ENCODE measurements at places on chromosomes 11 and 22. TPM values are rescaled to one million over a fixed set of nuclear protein-coding genes. Genes with fewer than 3 reads are reported as not detected.

- DNase-seq, result no peak
Observed at GRCh38 chr22:37464181-37464580, 22.0 kb downstream of the MFNG start.

GRCh38 chr22:44349594-44349993 is 36.8 kb upstream of the SHISAL1 start:
- no peak for DNase-seq

GRCh38 chr11:72743321-72744221 is 8.6 kb downstream of the ARAP1 start:
- no peak for DNase-seq

GRCh38 chr11:127875131-127875530 is 712.2 kb downstream of the ETS1 start:
- DNase-seq, result no peak

DNA sequence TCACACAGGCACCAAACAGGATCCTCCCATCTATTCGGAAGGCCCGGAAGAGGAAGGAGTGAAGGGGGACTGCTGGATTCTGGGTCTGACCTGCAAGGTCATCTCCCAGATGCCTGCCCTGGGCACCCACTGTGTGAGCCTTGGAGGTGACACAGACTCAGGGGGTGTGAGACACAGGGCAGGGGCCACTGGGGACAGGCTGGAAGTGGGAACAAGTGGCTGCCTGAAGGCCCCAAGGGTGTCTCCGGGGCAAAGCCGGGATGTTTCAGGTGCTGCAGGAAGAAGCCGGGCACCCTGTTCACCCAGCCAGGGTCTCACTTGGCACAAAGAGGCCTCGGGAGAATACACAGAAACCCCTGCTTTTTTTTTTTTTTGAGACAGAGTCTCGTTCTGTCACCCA is 385.5 kb downstream of the CTTN start:
- no peak for DNase-seq

DNA sequence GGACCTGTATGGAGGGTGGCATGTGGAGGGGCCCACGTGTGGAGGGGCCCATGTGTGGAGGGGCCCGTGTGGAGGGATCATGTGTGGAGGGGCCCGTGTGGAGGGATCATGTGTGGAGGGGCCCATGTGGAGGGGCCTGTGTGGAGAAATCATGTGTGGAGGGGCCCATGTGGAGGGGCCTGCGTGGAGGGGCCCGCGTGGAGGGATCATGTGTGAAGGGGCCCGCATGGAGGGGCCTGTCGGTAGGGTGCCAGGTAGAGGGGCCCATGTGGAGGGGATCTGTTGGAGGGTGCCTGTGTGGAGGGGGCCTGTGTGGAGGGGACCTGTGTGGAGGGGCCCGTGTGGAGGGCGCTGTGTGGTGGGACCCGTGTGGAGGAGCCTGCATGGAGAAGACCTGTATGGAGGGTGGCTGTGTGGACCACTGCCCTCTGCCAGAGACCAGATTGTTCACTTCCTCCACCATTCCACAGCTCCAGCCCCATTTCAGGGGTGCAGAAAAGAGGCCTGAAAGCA is 47.0 kb downstream of the IGLL5 start:
- DNase-seq, result no peak

- no peak for DNase-seq
Observed at GRCh38 chr11:86138958-86139357, 70.1 kb upstream of the PICALM start.

DNA sequence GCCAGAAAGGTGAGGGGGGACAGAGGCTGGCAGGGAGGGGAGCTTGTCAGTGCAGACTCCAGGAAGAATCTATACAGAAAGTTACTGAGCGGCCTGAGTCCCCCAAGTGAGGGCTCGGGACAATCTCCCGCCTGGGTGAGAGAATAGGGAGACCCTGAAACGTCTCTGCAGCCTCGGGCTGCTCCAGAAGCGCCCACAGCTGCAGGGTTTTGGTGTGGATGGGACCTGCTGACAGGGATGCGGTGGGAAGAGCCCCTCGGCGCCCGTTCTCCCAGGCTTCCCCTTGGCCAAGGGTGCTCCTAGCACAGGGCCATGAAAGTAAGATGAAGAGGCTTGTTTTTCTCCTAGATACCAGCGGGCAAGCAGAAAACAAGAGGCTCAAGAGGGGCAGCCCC is 743 bp upstream of the RCE1 start:
- DNase-seq, result no peak

DNA sequence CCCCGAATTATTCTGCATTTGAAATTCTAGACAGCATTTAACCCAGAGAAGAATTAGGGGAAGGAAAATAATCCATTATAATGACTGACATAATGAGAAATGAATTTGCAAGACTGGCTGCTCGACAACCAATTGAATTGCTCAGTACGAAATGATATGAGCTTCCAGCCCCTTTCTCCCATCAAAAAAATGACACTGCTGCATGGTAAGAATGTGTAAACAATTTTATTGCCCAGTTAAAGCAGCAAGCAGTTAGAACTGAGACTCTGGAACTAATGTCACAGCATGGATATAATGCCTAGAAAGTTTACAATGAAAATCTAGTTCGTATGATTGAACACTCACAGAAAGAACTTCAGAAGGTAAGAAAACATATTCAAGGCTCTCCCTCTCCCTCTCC is 24.7 kb upstream of the PCF11 start:
- DNase-seq, result no peak

GRCh38 chr11:16326679-16327297 is 29.6 kb downstream of the SOX6 start:
- no peak for DNase-seq

GRCh38 chr11:19501631-19502030 is 211.0 kb upstream of the NAV2 start:
- no peak for DNase-seq

GRCh38 chr11:34236572-34236971 is 121.2 kb downstream of the ABTB2 start:
- DNase-seq, result no peak

GRCh38 chr11:54558919-54559318 is 44.9 kb downstream of the OR4C46 start:
- no peak for DNase-seq

GRCh38 chr11:112172362-112172994 is 2.8 kb upstream of the BCO2 start:
- no peak for DNase-seq

GRCh38 chr11:116317212-116317611 is 455.6 kb downstream of the BUD13 start:
- DNase-seq, result no peak

GRCh38 chr11:8075119-8075726 is 5.8 kb upstream of the TUB start:
- DNase-seq, result no peak

GRCh38 chr11:10503221-10503620 is 37.8 kb downstream of the RNF141 start:
- no peak for DNase-seq

- DNase-seq, result no peak
Observed at GRCh38 chr11:88353835-88354496, 16.4 kb upstream of the CTSC start.

- no peak for DNase-seq
Observed at GRCh38 chr11:125332821-125333220, 163.2 kb downstream of the FEZ1 start.

GRCh38 chr11:126459691-126460281 is 104.3 kb downstream of the ST3GAL4 start:
- DNase-seq, result no peak

GRCh38 chr11:72433455-72434036 is 785 bp downstream of the CLPB start:
- DNase-seq, result no peak

DNA sequence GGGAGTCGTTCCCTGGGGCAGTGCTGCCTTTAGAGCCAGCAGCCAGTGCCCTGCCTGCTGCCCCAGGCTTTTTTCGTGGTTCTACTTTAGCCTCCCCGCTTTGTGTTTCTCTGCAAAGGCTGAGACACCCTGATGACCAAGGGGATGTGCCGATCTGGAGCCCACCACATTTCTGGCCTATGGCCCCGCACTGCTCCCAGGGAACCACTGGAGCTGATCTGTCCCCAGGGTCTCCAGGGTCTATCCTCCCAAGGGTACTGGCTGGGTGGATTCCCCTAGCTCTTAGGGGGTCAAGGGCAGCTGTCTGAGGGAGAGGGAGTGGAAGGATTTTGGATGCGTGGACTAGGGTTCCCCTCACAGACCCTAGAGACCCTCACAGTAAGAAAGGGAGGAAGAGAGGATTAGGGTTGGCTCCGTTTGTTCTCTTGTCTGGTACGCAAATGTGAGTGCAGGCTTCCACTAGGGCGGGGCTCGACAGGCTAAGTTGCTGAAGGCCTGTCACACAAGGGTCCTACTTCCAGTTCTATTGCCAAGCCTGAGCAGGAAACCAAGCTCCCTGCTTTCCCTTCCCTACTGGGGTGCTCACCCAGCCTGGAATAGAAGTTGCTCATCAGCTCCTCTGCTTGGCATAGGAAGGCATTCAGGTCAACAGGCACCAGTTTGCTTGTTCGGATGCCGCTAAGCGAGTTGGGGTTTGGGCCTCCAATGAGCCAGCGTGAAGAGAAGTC is 19.3 kb downstream of the TREH start:
- DNase-seq, result no peak

DNA sequence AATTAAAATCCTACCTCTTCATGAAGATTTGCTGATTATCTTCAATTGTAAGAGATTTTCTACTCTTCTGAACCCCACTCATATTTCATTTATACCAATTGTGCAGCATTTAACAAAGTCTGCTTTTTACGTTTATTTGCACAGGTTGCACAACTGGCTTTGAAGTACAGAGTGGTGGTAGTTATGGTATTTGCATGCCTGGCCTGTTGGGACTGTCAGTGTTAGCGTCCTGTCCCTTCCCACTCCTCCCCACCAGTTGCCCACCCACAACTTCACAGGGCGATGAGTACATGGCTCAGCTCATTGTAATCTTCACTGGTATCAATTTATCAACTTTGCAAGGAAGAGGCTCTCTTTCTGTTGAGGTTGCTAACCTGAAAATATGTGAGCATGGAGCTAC is 372.3 kb downstream of the AASDHPPT start:
- no peak for DNase-seq

Gene MUC5AC
- not detected for total RNA-seq

Gene NAALADL1
- 10.7 TPM for total RNA-seq

Gene MMP27
- not detected for total RNA-seq

Gene ASRGL1
- 134 TPM for total RNA-seq

Gene OR52I2
- not detected for total RNA-seq

Gene SLC43A1
- total RNA-seq, result 14.1 TPM

Gene OSBP2
- 5.9 TPM for total RNA-seq

Gene CRYBA4
- total RNA-seq, result not detected

Gene RAB36
- 0.74 TPM for total RNA-seq

Gene MYBPC3
- not detected for total RNA-seq

Data from pulmonary artery endothelial cell (primary cell).